ENCODE measurements at places on chromosomes 5 and 9. TPM values are rescaled to one million over a fixed set of nuclear protein-coding genes. Genes with fewer than 3 reads are reported as not detected.

The SLC28A3 gene
- total RNA-seq = 2.9 TPM

The NUTM2F gene
- not detected for total RNA-seq

The IFNB1 gene
- not detected for total RNA-seq

The MIGA2 gene
- 74.8 TPM for total RNA-seq
